Renal cortical epithelial cell (primary cell): ENCODE measurements at places on chromosomes 7 and 10. TPM values are rescaled to one million over a fixed set of nuclear protein-coding genes. Genes with fewer than 3 reads are reported as not detected.

DNA sequence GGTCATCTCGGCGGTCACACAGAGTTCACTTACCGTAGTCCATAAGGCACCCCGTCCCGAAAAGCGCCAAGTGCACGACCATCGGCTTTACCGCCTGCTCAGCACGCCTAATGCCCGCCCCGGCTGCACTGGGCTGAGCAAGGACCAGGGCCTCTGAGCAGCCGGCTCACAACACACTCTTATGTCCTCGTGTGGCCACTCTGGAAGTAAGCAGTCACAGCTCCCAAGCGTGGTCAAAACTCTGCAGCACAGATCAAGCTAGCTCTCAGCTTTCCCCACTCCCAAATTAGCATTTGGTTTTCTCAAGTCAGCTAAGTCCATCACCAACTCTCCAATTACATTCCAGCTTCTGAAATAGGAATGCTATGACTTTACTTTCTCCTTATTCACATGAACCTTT lies 57.7 kb downstream of the MAD1L1 start:
- no peak for DNase-seq

- no peak for DNase-seq
Observed at GRCh38 chr7:26993816-26994810, 101.7 kb downstream of the HOXA1 start.

DNA sequence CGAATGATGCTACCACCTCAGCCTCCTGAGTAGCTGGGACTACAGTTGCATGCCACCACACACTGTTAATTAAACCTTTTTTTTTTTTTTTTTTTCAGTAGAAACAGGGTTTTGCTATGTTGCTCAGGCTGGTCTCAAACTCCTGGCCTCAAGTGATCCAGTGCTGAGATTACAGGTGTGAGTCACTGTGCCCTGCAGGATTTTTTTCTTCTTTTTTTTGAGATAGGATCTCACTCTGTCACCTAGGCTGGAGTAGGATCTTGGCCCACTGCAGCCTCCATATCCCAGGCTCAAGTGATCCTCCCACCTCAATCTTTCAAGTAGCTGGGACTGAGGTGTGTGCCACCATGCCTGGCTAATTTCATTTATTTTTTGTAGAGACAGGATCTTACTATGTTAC lies 6.4 kb downstream of the ACTA2 start:
- DNase-seq: no peak

DNA sequence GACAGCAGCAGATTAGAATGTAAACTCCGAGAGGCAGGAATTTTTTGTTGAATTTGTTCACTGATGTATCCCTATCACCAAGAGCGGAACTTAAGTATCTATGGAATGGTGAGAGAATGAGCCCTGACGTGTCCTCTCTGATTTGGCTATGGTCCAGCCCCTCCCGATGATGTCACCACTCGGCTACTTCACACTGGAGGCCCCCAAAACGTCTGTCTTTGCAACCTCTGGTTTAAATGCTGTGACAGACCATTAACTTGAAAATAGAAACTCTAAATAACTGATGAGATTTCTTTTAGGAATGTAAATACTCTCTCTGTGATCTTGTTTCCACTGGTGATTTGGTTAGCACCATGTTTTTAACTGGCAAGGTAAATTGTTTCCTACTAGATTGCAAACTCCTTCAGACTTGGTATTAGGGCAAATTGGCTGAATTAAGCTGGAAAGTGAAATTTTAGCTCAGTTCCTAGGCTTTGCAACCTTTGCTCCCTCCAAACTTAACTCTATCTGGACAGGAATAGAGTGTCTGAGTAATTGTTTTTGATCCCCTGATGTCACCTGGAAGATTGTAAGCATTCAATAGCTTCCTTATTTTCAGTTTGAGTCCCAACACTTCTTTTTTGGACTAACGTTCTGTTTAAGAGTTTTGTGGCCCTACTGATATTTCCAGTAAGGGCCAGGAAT lies 19.1 kb downstream of the SLC16A12 start:
- peak; percentile 97 for DNase-seq

The ZNF425 gene
- 3.6 and 9.2 TPM in 2 replicates for total RNA-seq

The UTF1 gene
- total RNA-seq: not detected in 2 replicates

The SPDYE5 gene
- total RNA-seq: 0.10 and 0.35 TPM in 2 replicates

The EGR2 gene
- total RNA-seq: 0.17 and 0.40 TPM in 2 replicates

The IDI2 gene
- not detected in 2 replicates for total RNA-seq

The ZNF800 gene
- 12.3 and 24.6 TPM in 2 replicates for total RNA-seq

The CPSF4 gene
- total RNA-seq: 21.6 and 22.2 TPM in 2 replicates
